ENCODE measurements at places on chromosomes 5 and 9.

DNA sequence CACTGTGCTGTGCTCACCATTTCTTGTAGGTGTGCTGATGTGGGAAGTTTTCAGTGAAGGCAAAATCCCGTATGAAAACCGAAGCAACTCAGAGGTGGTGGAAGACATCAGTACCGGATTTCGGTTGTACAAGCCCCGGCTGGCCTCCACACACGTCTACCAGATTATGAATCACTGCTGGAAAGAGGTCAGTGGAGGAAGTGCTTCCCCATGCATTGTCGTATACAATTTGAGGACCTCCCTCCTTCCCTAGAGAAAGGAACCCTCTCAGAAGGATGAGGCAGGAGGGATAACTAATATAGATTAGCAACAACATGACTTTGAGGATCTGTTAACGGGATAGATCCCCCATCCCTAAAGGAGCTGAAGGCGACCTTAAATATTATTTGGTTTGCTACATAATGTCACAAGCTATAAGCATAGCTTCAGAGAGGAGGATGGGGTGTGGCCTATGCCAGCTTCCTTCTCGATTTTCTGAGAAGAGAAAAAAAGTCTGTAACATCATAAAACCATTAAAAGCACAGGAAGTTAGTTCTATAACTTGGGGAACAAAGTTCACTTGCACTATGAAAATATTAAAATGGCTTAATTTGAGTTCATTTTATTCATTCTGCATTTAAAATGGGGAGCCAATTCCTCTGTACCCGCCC is 17.0 kb upstream of the CYFIP2 start:
- DNase-seq, result peak; percentile 73

DNA sequence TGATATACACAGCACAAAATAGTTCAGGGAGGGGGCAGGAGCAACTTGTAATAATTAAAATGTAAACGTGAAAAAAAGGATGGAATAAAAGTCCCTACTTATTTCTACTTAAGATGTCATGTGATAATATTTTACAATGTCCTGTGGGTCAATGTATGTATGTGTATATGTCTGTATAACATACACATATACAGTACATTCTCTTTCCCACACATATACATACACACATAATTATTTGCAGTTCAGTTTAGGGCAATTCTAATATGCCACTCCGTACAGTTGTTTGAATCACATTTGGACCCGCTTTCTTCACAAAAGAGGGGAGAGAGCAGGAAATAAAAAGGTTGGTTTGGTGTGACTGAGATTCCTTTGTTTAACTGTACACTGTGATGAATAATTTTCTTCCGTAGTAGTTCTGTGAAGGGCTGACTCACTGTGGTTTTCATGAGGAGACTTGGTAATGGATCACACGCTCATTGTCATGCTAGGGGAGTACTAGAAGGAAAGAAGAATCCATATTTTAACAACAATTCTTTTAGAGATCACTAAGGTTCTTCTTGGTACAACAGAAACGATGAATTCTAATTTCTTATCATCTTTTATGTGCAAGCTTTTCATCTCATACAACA is 26.2 kb upstream of the ACOT12 start:
- peak; percentile 11 for DNase-seq

GRCh38 chr9:88998503-88998902 is 7.2 kb downstream of the S1PR3 start:
- DNase-seq, result no peak

DNA sequence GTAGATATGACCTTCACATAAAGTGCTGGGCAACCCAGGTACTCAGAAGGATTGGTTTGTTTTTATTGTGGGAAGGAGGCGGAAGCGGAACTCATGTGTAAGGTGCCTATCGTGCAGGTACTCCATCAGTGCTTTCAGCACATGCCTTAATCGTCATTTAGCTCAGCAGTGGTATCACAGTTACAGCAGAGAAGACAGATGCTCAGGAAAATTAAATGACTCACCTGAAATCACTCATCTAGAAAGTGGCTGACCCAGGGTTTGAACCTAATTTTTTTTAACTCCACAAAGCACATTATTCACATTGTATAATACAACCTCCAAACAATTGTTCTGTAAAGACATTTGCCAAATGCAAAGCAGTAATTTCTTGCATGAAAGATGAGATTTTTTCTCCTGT is 2.2 kb downstream of the C5orf46 start:
- no peak for DNase-seq

GRCh38 chr9:136282272-136282861 is 21.5 kb downstream of the CCDC187 start:
- DNase-seq, result no peak

- DNase-seq, result no peak
Observed at GRCh38 chr5:134411228-134411545, 494 bp downstream of the CDKN2AIPNL start.

DNA sequence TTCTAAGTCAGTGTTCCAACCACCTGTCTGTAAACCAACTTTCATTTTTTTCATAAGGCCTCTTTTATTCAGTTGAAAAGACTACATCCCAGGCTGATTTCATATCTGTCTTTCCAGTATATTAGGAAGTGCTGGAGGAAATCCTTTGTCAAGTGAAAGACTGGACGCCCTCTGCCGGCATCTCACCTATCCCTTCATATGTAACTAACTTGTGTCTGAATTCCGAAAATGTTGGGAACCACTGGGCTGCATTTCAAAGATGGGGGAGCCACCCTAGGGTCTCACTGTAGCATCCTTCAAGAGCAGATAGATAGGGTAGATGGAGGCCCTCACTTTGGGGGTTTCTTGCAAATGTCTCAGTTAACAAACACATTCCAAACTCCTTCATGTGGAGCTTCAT is 569.8 kb downstream of the CTNND2 start:
- no peak for DNase-seq

DNA sequence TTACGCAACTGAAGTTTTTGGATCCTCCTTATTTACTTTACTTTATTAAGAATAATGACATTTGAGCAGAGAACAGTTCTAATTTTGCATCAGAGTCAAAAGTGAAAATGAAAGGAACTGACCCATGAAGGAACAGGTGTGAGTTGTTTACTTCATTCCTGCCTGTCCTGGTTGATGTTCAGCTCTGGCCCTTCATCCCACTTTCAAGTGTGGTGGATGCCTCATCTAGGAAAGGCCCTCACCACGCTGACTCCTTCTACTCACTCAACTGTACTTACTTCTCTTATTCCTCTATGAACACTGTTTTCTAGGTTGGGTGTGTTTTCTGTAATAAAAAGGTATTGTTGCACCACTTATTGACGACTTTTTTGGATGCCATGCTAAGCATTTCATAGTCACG is 61.8 kb upstream of the PLEKHG4B start:
- DNase-seq, result no peak

GRCh38 chr5:122730037-122730436 is 44.8 kb upstream of the SNX2 start:
- DNase-seq, result no peak

- DNase-seq, result no peak
Observed at GRCh38 chr5:30121043-30121442, 1072.4 kb upstream of the CDH6 start.

DNA sequence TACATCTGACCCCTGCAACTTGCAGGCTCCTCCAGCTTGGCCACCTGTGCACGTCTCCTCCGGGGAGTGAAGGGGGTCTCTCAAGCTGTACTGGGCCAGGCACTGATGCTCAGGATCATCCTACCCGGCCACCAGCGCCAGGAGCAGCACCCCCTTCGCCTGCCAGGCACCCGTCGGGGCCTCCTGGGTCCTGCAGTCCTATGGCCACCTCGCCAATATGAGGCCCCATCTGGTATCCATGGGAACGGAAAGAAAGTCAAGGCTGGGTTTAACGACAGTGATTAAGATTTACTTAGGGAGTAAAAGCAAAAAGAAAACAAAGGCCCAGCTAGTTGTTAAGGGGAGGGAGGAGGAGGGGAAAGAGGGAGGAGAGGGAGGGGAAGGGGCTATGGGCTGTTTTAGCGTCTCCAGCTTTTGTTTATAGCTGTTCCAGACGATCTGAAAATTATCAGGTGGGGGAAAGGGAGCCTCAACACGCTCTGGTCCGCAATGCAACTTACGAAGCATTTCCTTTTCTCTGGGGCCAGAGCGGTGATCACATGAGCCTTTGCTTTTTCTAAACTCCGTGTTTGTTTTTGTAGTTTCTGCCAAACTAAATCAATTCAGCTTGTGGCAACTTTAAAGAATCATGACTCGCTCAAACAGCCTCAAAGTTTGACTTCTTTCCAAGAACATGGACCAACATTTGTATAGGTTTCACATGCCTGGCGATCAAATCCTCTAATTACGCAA is 132.4 kb downstream of the ROR2 start:
- DNase-seq, result no peak

- no peak for DNase-seq
Observed at GRCh38 chr9:107870927-107871680, 381.5 kb upstream of the KLF4 start.

DNA sequence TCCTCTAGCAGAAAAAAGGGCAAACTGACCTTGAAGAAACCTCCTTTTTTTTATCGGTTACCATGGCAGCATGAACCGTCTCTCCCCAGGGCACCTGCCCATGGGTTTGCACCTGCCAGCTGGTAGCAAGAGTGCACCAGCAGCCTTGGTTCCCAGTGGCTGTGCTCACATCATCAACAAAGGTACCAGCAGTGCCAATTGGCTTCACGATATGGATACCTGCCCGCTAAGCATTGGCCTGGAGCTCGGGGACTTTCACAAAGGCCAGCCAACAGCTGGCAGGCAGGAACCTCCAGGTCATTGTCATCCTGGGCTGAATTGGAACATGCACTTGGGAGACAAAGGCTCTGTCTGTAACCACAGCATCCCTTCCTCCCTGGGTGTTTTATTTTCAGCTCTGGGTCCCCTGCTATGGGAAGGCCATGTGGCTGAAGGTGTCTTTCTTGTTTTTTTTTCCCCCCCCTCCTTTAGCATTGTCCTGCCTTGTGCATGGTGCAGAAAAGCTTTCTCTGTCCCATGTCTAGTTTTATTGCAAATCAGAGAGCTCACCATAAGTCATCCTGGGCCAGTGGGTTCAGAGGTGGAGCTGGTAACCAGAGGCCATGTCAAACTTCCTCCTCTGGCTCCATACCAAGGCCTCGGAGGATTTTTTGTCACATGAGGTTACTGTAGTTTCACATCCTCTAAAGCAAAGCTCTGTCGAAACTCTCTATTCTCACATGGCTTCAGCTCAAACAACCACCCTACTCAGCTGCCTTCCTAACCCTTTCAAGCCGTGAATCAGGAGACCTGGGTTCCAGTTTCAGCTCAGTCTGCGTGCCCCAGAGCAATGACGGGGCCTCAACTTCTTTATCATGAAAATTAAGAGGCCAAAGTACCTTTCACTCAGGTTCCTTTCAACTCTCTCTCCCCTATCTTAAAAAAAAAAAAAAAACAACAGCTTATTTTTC is 145.5 kb upstream of the MAP3K1 start:
- peak; percentile 53 for DNase-seq

DNA sequence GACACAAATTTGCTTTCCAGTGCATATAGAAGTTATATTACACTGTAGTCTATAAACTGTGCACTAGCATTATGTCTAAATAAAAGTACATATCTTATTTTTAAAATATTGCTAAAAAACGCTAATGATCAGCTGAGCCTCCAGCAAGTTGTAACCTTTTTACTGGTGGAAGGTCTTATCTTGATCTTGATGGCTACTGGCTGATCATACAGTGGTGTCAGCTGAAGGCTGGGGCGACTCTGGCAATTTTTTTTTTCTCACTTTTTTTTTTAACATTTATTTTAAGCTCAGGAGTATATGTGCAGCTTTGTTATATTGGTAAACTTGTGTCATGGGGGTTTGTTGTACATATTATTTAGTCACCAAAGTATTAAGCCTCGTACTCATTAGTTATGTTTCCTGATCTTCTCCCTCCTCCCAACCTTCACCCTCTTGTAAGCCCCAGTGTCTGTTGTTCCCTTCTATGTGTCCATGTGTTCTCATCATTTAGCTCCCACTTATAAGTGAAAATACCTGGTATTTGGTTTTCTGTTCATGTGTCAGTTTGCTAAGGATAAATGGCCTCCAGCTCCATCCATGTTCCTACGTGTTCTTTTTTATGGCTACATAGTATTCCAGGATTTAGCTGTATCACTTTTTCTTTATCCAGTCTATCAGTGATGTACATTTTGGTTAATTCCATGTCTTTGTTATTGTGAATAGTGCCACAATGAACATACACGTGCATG is 38.6 kb upstream of the IFNE start:
- DNase-seq, result no peak

Measured in CD4-positive, alpha-beta T cell treated with Interleukin-4 for 4 hours (primary cell).